ENCODE measurements at places on chromosomes 6 and 20. TPM values are rescaled to one million over a fixed set of nuclear protein-coding genes. Genes with fewer than 3 reads are reported as not detected.

DNA sequence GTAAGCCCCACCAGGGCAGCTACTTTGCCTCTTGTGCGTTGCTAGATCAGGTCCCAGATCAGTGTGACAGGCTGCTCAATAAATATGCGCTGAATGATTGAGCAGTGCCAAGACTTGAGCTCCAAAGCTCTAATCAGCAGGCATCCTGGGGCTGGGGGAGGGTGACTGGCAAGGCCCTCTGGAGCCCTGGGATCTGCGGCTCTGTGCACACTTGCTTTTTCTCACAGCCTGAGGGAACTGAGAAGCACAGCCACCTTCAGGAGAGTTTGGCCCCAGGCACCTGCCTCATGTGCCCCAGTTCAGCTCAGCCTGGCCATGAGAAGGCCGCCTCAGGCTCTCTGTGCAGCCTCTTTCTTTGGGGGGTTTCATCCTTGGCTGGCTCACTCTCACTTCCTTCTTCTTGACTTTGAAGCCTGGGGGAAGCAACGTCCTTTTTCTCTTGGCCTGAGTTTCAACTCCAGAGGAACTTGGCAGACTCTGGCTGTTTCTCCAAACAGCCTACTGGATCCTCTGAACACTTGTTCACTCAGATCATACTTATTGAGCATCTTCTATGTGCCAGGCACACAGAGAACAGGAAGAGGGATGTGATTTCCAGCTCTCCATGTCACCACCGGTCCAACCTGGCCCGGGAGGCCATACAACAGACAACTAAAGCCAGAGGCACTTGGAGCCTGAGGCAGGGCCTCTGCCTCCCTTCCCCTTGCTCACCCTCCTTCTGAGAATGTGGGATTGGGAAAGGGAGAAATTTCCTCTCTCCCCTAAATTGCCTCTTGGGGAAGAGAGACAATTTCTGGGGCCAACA, 114.0 kb downstream of the VEGFA start:
- DNase-seq = no peak

GRCh38 chr6:33875696-33876095, 71.9 kb upstream of the MLN start:
- DNase-seq = no peak

DNA sequence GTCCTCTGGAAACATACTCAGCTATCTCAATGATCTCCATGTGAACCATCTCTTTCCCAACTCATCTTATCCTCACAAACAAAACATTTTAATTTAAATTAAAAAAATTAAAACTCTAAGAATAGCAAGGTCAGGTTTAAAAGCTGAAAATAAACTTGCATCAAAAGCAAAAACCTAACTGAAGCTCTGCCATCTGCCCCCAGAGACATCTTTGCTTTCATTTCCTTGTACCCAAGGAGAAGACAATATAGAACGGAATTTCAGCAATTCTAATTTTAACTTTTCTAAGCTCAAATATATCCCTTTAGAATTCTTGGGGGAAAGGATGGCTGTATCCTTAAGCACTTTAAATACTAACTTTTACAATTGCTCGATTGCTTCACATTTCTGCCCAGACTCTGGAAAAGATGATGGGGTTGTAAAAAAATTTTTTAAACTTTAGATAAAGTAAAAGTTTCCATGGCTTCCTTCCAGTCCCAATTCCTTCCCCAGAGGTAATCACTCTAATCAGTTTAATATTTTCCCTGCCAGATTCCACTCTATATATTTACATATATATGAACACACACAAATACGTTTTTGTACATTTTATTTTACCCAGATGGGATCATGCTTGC, 69.2 kb upstream of the SMIM29 start:
- no peak for DNase-seq

DEF6 gene
- 90.6 TPM for total RNA-seq

DNA sequence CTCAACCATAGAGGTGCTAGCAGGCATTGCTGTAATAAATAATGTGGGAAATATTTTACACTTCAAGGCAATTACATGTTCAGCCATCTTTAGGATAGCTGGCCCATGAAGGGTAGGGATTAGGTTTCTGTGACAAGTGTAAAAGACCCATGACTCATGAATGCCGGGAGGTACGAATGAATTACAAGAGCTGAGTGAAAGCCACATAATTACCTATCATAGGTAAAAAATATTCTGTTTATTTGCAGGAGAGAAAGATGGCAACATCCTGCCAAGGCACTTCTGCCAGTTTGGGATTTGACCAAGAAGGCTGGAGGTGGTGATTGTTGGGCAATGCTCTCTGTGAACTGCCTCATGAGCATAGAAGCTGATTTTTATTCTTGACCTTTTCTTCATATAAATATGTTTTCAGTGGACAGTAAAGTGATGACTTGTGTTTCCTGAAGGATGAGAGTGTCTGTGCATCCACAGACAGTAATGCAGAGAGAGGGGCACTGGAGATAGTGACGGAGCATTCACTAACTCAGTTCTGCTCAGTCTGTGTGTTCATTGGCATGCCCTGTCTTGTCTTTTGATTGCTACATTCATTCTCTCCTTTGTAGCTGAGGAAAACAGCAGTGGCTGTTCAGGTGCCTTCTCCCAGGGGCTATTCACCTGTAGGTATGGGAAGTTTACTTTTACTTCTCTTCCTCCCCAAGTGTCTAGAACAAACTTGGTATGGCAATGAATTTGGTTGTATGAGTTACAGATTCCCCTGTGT, 481.1 kb downstream of the TFAP2B start:
- no peak for DNase-seq

Measured in activated naive CD4-positive, alpha-beta T cell treated with anti-CD3 and anti-CD28 coated beads for 36 hours (primary cell).